Kidney tubule cell (primary cell): ENCODE measurements at places on chromosomes 2 and 18.

DNA sequence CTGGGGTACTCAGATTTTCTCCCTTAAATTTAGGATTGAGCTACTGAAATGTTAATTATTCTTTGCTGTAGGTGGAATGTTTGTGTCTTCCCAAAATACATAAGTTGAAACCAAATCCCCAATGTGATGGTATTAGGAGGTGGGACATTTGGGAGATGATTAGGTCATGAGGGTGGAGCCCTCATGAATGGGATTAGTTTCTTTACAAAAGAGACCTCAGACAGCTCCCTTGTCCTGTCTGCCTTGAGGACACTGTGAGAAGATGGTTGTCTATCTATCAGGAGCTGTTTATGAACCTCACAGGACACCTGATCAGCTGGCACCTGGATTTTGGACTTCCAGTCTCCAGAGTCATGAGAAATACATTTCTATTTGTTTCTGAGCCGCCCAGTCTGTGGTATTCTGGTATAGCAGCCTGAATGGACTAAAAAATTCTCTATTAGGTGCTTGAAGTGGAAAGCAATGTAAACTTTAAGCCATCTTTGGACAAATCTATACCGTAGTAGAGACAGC is 99.2 kb upstream of the UXS1 start:
- DNase-seq = no peak

DNA sequence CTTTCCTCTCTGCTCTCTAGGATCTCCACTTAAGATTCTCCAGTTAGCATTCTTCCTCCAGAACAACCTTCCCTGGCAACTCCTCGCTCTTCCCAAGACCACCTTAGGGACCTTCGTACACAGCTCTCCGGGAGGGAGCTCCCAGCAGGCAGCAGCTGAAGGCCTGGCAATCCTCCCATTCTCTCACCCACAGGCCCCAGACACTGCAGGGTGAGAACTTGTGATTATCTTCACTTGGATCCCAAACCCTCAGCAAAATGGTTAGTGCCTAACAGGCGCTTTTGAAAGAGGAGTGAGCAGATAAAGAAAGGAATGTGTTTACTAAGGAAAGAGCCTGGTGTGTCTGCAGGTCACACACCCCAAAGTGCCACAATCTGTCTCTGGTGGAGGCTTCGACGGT is 83.8 kb upstream of the SNTG2 start:
- DNase-seq = no peak

- DNase-seq = no peak
These were observed at the start of gene TOGARAM2 for GRCh38 chr2:28981016-28981441. Gene TOGARAM2, plus strand, starts transcription at chr2:28981298. Its CDS starts 13,537 bp downstream, at chr2:28994835.

DNA sequence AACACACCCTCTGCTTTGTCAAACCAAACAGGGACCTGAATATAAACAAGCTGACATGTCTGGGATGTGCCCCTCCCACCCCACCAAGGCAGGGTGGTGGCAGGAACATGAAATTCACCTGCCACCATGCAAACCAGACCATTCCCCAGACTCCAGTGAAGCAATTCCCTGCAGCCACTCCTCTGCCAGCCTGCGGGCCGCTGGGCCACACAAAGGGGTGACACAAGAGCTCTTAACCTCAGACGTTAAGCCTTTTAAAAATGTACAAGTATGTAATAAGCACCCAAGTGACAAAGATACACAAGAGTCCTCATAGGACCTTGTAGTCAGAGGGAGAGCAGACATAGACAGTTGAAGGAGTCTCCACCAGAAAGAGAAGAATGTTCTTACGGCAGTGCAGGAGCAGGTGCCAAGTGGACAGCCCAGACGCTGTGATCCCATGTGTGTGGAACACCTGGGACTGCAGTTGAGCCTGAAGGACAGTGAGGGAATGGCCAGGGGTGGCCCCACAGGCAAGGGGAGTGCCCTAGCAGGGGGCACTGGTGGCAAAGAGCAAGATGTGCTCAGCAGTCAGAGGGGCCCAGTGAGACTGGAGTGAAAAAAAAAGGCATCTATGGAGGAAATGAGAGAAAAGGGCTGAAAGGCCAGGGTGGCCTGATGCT is 36.9 kb downstream of the CRACDL start:
- no peak for DNase-seq

GRCh38 chr18:53909668-53910067 is 314.8 kb downstream of the MBD2 start:
- DNase-seq = peak; percentile 19
